ENCODE measurements at places on chromosomes 12 and 14.

DNA sequence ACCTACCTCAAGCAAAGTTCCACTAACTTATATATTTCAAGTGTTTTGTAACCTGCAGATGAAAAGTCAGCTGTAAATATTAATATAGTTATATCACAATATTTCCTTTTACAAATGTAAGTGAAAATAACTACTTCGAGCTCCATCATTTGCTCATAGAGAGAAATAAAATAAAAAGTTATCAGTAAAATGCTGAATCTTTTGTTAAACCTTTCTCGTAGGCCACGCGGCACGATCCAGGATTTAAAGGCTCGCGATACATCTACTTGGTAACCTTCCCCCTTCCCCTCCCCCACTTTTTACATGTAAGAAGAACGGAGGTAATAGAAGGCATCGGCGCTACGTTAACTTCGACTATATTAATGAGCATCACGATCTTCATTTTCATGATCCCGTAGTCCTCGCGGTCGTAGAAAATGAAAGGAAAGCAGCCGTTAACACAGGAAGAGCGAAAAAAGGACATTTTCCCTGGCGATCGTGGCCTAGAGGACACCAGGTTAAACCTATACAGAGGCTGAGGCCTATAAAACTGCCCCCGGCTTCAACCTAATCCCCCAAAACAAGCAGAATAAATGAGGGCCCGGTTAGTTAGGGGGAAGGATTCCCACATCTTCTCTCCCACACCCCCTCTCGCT lies 508 bp downstream of the HNRNPC start:
- DNase-seq: peak; percentile 26

GRCh38 chr14:106003351-106003750 lies 477.0 kb downstream of the TMEM121 start:
- DNase-seq: no peak

DNA sequence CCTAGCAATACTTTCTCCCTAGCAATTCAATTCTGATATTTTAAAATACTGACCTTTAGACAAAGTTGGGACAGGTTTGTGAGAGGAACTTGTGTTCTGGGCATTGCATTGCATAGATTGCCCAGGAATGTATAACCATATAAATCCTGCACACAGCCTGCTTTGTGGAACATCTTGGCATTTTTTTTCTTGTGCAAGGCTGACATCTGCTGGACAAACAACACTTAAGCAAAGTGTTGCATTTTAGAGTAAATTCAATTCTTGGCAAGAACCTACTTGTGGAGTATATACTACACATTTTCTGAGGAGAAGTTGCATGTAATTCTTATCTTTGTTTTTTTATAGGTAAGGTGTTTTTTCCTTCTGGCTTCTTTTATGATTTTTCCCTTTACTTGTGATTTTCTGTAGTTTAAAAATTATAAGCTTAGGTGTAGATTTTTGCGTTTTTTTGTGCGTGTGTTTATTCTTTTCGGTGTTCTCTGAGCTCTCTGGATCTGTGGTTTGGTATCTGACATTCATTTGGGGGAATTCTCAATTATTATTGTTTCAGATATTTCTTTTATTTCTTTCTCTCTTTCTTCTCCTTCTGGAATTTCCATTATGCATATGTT lies 26.4 kb downstream of the TESPA1 start:
- peak; percentile 55 for DNase-seq

- no peak for DNase-seq
Observed at GRCh38 chr14:106455026-106455425, 928.6 kb downstream of the TMEM121 start.

DNA sequence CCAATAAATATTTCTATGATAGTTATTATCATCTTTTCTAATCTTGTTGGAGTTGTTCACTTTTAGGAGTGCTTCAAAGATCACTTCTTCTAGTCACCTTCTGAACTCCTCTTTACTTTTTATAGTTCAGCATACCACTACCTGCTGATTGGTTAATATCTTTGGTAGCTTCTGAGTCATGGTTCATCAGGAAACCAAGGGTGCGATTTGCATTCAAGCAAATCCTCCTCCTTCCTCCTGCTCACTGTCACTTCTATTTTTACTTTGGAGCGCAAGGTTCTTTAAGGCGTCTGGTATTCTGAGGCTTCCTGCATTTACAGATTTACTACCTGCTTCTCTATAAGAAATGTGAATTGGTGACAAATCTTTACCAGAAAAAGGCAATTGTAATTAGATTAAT lies 24.0 kb downstream of the SYT1 start:
- no peak for DNase-seq

GRCh38 chr12:116406529-116406928 lies 129.0 kb upstream of the MED13L start:
- no peak for DNase-seq

DNA sequence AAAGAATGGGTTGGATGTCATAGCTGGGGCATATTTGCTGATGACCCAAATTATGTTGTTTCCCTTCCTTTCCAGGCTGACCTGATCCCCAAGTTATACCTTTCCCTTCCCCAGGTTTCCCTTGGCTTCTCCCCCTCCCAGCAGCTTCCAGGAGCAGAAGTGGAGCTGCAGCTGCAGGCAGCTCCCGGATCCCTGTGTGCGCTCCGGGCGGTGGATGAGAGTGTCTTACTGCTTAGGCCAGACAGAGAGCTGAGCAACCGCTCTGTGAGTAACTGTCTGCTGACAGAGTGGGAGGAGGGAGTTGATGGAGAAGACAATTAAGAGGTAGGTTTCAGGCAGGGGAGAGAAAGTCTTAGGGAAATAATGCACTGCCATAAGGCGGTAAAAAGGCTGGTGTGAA lies 25.0 kb downstream of the A2ML1 start:
- no peak for DNase-seq

GRCh38 chr14:97806891-97807290 lies 1009.7 kb downstream of the VRK1 start:
- DNase-seq: peak; percentile 18

DNA sequence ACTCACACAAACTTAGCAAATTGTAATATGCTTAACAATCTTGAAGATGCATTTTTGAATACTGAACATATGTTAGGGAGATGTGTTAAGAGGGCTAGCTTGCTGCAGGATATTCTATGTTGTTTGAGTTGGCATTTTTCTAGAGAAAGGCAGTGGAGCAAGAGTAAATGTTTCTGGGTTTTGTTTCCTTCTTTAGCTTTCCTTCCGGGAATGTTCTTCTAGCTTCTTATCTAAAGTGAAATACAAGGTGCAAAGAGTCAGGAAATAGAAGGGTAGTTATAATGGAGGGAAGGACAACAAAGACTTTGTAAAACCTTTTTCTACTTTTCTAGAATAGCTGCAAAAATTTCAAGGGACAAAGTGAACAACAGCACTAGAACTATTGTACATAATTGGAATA lies 77.6 kb upstream of the KCNH3 start:
- no peak for DNase-seq

DNA sequence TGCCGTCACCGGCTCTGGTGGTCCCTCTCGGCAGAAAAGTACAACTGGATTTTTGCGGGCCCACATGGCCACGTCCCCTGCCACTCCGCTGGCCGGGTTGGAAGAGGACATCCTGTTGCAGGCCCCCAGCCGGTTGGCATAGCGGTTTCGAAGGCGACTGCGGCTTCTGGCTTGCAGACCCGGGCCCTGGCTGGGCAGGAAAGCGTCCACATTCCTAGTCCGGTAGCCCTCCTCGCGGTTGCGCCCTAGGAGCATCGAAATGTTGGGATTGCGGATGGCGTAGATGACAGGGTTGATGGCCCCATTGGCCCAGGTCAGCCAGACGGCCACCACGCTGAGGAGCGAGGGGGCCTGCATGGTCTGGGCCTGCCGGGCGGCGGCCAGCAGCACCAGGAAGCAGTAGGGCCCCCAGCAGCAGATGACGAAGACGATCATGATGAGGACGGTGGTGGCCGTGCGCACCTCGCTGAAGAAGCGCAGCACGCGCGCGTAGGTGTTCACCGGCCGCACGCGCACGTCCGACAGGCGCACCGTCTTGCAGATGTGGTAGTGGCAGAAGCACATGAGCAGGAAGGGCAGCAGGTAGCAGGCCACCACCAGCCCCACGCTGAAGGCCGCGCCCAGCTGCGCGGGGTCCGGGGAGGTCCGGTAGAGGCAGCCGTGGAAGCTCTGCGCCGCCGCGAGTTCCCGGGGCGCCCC lies 1.2 kb downstream of the GPR135 start:
- no peak for DNase-seq

GRCh38 chr12:13745111-13745860 lies 236.1 kb downstream of the GRIN2B start:
- DNase-seq: no peak

DNA sequence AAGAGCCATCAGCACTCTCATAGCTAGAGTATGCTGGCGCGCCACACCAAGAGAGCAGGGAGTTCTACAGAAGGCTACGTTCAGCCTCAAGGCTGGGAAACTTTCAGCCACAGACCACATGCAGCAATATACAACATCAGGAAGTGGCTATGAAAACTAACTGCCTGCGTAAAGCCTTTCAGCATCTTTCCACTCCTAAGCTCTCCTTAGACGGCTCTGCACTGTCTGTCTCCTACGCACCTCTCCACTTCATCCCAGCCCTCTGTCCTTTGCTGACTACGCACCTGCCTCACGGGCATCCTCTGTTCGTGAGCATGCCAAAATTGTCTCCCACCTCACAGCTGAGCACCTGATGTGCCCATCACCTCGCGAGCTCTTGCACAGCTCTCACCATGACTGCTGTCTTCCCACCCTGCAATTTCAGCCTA lies 9.7 kb downstream of the MPHOSPH9 start:
- DNase-seq: no peak

DNA sequence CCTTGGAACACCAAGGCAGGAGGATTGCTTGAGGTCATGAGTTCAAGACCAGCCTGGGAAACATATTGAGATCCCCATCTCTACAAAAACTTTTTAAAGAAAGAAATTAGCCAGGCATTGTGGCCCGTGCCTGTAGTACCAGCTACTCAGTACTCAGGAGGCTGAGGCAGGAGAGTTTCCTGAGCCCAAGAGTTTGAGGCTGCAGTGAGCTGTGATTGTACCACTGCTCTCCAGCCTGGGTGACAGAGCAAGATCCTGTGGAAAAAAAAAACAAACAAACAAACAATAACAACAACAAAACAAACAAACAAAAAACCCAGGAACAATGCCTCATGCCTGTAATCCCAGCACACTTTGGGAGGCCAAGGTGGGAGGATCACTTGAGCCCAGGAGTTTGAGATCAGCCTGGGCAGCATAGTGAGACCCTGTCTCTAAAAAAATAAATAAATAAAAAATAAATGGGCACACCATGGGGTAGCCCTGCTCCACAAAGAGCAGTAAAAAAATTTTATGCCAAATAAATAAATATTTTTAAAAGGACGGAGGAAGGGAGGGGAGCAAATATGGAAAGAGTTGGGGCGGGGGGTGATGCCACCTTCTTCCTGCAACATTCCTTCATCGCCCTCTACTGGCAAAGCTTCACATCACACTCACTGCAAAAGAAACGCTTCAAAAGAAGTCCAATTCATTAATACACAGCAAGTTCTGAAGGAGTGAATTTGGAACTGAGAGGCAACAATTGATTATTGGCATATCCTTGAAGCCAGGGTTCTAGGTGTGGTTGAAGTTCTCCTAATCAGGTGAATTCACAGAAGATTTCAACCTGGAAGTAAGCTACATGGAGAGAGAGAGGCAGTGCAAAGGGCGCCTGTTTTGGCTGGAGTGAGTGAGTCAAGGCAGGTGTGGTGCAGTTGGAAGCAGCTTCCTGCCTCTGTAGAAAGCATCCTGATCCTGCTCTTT lies 8.8 kb upstream of the GNPTAB start:
- peak; percentile 42 for DNase-seq

- no peak for DNase-seq
Observed at GRCh38 chr14:64475585-64476273, 10.4 kb downstream of the AKAP5 start.

DNA sequence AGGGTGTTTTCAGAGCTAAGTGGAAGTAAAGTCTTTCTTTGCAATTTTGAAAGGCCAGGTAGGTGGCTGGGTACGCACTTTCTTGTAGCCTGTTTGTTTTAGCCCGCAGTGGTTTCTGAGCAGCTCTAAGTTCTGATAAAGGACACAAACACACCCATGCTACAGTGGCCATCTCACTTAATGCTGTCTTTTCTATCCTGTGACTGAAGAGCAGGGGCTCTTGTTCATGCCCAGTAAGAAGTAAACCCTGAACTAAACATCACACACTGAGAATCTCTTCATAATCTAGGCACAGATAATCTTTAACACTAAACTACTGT lies 427.2 kb downstream of the RAD51B start:
- DNase-seq: no peak

DNA sequence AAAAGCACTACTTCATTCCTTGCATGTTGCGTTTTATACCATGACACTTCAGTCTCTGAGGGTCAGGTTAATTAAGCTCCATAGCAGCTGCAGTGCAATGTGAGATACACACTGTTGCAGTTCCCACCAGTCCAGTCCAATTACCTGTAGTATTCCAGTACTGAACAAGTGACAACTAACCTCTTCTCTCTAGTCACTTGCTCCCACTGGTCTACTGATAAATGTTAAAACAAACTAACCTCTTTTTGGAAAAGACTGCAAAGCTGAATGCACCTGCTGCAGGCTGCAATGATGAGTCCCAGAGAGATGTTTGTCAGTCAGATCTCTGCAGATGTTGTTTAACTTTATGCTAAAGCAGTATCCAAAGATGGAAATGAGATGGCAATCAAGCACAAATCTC lies 7.9 kb downstream of the NOVA1 start:
- no peak for DNase-seq

- no peak for DNase-seq
Observed at GRCh38 chr12:98064501-98064900, 450.9 kb upstream of the TMPO start.

GRCh38 chr12:46711756-46712155 lies 114.0 kb downstream of the SLC38A4 start:
- no peak for DNase-seq

- DNase-seq: no peak
Observed at GRCh38 chr14:71181215-71182003, 274.1 kb downstream of the PCNX1 start.

- DNase-seq: no peak
Observed at GRCh38 chr12:24197532-24197931, 248.1 kb upstream of the SOX5 start.

GRCh38 chr12:109196332-109196731 lies 79.9 kb downstream of the ACACB start:
- DNase-seq: no peak

- DNase-seq: peak; percentile 17
Observed at GRCh38 chr14:57346741-57347140, 43.6 kb upstream of the NAA30 start.

DNA sequence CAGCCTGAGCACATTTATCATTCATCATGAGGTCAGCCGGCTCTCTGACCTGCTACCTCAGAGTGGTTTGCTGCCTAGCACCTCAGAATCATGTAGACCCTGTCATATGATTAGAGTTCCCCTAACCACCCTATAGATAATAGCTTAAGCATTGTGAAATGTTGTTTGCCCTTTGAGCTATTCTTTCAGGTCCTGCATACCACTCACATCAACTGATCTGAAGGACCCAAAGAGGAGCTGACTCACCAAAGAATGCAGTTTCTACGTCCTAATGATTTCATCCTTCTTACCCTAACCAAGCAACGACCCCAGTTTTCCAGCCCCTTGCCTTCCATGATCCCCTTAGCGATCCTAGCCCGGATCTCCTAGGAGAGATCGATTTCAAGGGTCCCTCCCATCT lies 527.9 kb downstream of the SOX5 start:
- DNase-seq: no peak

GRCh38 chr14:94027566-94028449 lies 1.7 kb downstream of the OTUB2 start:
- DNase-seq: no peak

GRCh38 chr14:91511043-91511383 lies 903 bp upstream of the PPP4R3A start:
- peak; percentile 45 for DNase-seq

GRCh38 chr12:69738351-69739286 lies at the start of gene RAB3IP:
RAB3IP (plus strand) TSS chr12:69738860; CDS start chr12:69755409, 16,549 bp downstream.
- DNase-seq: peak; percentile 90

- DNase-seq: no peak
Observed at GRCh38 chr12:131409211-131409610, 301.7 kb upstream of the SFSWAP start.
